ENCODE measurements at places on chromosomes 11 and 22. TPM values are rescaled to one million over a fixed set of nuclear protein-coding genes. Genes with fewer than 3 reads are reported as not detected.

GRCh38 chr11:15968461-15969130, 387.8 kb downstream of the SOX6 start:
- DNase-seq, result peak; percentile 19

- DNase-seq, result peak; percentile 84
These were observed 28.6 kb downstream of the PPP2R1B start for GRCh38 chr11:111737444-111738210.

DNA sequence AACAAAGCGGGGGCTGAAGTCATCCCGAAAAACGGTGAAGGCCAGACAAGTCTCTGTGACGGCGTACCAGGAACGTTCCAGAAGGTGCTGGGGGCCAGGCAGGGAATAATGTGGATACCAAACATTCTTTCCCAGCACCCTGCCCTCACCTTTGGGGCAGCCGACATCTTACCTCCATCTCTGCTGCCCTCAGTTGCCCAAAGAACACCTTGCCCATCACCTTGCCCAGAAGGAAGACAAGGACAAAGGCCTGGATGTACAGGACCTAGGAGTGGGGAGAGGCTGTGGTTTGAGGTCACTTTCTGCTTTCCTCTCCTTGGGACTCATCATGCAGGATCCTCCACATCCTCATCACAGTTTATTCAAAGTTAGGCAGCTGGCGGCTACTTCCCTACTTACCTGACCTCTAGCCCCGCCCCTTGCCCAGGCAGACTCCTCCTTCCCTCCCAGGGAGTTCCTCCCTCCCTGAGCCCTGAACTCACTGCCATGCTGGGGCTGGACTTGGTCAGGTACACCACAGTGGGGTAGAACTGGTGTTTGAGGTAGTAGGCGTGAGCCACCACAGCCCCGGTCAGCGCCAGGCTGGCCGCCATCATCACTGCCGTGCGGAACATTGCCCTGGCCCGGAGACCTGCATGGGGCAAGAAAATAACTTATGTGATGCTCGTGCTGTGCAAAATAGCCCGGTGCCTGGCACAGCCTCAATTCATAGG, 1.2 kb downstream of the SYVN1 start:
- DNase-seq, result peak; percentile 28

DNA sequence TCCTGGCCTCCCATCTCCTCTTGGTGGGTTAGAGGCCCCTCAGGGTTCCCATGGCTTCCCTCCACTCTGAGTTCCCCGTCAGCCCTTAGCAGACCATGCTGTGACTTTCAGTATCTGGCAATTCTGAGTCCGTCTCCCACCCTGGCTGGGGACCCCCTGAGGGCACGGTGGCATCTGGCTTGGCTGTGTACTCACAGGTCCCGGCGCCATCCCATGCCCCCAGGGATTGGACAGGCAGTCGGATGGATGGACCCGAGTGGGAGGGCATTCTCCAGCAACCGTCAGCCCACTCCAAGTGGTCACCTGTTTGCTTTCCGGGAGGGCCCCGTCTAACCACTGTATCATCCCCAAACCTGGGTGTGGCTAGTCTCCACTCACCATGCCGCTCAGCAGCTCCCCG, 24.0 kb upstream of the ABCC8 start:
- no peak for DNase-seq

DNA sequence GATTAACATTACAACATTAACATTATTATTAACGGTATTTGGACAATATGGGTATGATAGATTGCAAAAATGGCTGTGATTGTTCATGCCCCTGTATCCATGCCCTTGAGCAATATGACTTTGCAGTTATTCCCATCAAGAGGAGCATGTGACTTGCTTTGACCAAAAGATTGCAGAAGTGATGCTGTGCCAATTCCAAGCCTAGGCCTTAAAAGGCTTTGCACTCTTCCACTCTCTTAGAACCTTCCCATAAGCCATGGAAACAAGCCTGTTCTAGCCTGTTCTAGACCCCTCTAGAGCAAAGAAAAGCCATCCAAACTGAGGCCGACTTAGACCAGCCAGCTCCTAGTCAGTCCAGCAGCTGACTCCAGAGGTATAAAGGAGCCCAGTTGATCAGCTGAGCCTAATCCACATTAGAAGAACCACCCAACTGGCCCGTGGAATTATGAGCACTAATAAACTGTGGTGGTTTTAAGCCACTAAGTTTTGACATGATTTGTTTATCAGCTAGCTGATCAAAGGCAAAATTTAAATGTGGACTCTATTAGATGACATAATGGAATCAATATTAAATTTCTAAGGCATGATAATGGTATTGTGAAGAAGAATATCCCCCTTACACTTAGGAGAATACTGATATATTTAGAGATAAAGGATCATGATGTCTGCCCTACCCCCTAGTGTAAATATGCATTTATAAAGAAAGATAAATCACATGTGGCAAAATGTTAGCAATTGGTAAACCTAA, 28.6 kb downstream of the RAB30 start:
- no peak for DNase-seq

- DNase-seq, result peak; percentile 90
These were observed 13.6 kb downstream of the BCL9L start for GRCh38 chr11:118911880-118912741.

DNA sequence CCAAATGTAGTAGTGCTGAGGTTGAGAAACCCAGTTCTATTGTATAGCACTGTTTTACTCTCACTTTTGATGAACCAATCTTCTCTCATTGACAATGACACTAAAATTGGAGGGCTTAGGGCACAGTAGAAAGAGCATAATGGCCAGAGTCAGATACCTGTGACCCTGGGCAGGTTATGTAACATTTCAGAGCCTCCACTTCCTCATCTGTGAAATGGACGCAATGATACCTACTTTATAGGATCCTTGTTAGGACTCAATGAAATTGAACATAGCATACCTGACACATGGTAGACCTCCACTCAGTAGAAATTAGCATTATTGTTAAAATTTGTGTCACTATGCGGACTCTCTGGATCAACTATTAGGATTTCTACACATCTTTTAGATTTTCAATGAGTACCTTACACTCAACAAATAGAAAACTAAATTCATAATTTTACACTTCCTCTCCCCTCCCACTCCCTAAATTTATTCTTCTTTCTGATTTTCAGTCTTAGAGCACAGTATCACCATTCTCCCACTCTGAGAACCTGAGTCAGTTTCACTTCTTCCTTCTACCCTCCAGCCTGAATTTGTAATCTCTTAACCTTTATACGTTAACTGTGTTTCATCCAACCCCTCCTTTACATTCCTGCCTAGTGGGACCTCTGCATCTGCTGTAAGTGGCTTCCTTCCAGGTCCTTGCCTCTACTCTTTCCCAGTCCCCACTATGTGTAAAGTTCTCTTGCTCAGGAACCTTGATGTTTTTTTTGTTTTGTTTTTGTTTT, 78.3 kb downstream of the MICAL2 start:
- no peak for DNase-seq

GRCh38 chr11:20881328-20882079, 212.1 kb downstream of the NELL1 start:
- no peak for DNase-seq

- no peak for DNase-seq
These were observed 8.9 kb downstream of the KCTD21 start for GRCh38 chr11:78179459-78180071.

DNA sequence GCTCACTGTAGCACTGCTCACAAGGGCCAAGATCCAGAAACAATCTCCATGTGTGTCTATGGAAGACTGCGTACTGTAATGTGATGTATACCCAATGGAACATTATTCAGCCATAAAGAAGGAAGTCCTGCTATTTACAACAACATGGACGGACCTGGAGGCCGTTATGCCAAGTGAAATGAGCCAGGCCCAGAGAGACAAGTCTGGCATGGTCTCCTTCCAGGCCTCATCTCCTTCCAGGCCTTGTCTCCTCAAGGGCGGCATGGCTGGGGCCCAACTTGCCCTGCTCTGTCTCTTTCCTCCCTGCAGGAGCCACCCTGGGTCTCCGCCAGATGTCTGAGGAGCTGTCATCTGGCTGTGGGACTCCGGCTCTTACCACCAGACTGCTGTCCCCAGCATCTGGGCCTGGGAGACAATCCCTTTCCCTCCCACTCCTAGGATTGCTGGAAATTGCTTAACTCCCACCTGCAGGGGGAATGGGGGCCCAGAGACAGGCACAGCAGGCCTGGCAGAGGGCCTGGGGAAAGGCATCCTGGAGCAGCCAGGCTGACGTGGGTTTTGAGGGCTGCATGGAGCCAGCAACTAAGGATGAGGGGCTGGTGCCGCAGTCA, 1326.6 kb downstream of the TBC1D22A start:
- DNase-seq, result no peak

- DNase-seq, result no peak
These were observed 13.5 kb downstream of the PIK3IP1 start for GRCh38 chr22:31278626-31279326.

GRCh38 chr11:16817351-16817750, 78.9 kb downstream of the C11orf58 start:
- no peak for DNase-seq

- no peak for DNase-seq
These were observed 603.9 kb upstream of the CADM1 start for GRCh38 chr11:116108161-116108560.

DNA sequence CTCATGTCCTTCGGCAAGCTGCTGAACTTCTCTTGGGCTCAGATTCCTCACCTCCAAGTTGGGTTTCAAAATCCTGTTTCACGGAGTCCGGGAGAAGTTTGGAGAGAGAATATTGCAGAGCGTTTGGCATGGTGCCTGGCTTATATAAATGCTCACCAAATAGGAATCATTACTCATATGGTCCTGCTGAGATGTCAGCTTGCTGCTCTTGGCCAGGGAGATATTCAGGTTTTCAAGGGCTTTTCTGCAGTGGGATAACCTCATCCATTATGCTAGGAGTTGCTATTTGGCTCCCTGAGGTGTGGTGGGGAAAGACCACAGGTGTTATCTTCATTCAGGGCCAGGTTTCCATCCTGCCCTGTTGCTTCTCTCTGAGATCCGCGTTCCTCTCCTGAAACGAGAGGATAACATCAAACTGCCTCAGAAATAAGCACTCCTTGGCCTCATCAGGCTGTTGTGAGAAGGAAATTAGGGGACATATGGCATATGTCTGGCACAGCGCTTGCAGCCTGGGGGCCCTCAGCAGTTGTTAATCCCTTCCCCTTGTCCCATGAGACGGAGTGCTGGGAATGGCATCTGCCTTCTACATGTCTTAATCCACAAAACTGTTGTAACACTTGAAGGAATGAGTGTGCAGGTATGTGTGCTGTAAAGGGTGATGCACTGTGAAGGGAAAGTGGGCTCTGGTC, 29.9 kb upstream of the ACER3 start:
- peak; percentile 29 for DNase-seq

DNA sequence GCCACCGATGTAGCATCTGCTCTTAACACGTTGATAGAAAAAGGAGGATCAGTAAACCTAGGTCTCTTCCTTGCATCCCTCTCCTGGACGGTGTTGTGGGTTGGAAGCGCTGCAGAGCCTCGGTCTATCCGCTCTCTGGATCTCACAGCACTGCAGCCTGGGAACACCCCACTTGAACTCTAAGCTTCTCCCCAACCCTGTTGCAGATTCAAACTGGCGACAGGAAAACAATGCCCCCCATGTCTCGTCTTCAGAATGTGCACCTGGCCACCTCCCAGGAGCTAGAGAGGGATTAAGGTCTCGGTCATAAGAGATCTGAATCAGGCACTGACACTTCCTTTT, 454 bp downstream of the TMEM218 start:
- no peak for DNase-seq

GRCh38 chr11:100719809-100720221, 32.7 kb downstream of the ARHGAP42 start:
- peak; percentile 94 for DNase-seq

DNA sequence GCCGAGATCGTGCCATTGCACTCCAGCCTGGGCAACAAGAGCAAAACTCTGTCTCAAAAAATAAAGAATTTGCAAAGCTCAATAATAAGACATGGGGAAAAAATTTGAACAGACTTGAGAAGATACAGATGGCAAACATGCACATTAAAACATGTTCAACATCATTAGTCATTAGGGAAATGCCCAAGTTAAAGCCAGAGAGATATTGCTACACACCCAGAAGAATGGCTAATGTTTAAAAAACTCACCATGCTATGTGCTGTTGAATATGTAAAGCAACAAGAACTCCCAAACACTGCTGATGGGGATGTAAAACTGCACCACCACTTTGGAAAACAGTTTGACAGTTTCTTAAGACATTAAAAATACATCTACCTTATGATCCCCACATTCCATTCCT, 12.6 kb downstream of the LRRC75B start:
- no peak for DNase-seq

GRCh38 chr11:61787928-61788491, 4.4 kb downstream of the TMEM258 start:
- peak; percentile 73 for DNase-seq

Gene DRICH1
- 0.17 TPM for total RNA-seq

Gene OR5P2
- total RNA-seq, result not detected

Gene TSKU
- 8.7 TPM for total RNA-seq

Gene MRGPRF
- 0.05 TPM for total RNA-seq

Gene HSPB2
- not detected for total RNA-seq

Gene FAT3
- total RNA-seq, result 0.37 TPM

Gene LUZP2
- not detected for total RNA-seq

Gene TYR
- total RNA-seq, result not detected

Gene GAL3ST1
- total RNA-seq, result 0.17 TPM

Gene OR5M3
- total RNA-seq, result not detected

Gene SLC15A3
- total RNA-seq, result 8.7 TPM

Gene OR5B21
- total RNA-seq, result not detected

Gene BIK
- total RNA-seq, result 1.7 TPM

Gene ZNF214
- 1.7 TPM for total RNA-seq

Gene ACTN3
- 0.14 TPM for total RNA-seq

Gene USH1C
- not detected for total RNA-seq

Measured in dermis blood vessel endothelial cell (primary cell).